ENCODE measurements at places on chromosomes 16 and 17. TPM values are rescaled to one million over a fixed set of nuclear protein-coding genes. Genes with fewer than 3 reads are reported as not detected.

Gene FAM171A2
- 3.8 TPM for total RNA-seq

Gene TPSG1
- not detected for total RNA-seq

Gene LRRC46
- total RNA-seq = not detected

Gene ACBD4
- total RNA-seq = 2.7 TPM

Gene TAC4
- not detected for total RNA-seq

Gene XAF1
- total RNA-seq = 12.8 TPM

Gene EMC6
- total RNA-seq = 26.9 TPM

Gene CSH2
- total RNA-seq = not detected

Gene FOXC2
- 5.7 TPM for total RNA-seq

Gene PLCG2
- total RNA-seq = 9.4 TPM

Measured in thoracic aorta endothelial cell (primary cell).